ENCODE measurements at places on chromosomes 12 and 14. TPM values are rescaled to one million over a fixed set of nuclear protein-coding genes. Genes with fewer than 3 reads are reported as not detected.

DNA sequence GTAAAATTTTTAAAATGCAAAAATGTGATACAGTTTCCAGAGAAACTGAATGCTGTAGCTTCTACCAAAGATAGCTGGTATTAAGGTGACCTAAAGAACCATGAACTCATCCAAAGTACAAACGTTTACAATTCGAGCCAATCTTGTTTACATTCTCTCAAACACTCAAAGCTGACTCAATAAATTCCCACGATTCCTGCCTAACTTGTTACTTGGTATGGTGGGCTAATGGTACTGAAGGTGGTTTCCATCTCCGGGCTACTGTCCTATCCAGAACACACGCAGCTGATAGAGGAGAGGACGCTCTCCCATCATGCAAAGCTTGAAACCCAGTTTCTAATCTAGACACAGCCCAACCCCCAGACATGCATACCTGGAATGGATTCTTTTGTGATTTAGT is 31.5 kb downstream of the RAD9B start:
- DNase-seq = no peak

- no peak for DNase-seq
These were observed 133.3 kb downstream of the TBX5 start for GRCh38 chr12:114272605-114273004.

Gene TAS2R13
- total RNA-seq = not detected

Gene PKP2
- total RNA-seq = 18.2 TPM

GRCh38 chr12:45336331-45336730 is 120.4 kb downstream of the ANO6 start:
- no peak for DNase-seq

Gene TSPAN19
- not detected for total RNA-seq

GRCh38 chr14:101034986-101035385 is 131.5 kb upstream of the RTL1 start:
- no peak for DNase-seq

Gene BATF
- not detected for total RNA-seq

DNA sequence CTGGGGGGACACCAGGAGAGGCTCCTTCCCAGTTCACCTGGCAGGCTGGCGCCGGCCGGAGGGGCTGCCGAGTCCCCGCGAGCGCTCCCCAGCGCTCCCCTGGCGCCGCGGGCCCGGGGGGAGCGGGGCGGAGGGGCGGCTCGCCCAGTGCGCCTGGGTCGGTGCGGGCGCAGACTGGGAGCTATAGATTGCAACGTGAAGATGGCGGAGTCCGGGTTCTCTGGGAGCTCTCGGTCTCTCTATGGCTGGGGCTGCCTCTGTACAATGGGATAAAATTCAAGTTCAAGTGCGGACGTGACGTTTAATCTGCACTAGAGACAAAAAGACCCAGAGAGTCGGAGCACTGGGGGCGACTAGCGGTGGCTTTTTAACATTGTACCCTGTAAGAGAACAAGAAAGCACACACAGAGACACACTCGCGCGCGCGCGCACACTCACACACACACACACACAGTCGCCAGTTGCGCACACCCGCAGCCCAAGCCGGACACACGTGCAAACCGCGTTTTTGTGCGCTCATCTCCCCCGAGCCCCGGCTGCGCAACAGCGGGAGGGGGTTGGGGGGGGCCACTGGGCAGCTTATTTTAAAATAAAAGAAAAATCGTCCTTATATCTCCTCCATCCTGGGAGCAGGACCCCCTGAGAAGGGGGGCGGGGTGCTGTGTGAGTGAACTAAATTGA is at the start of gene BCL11B:
Gene BCL11B (minus strand): TSS at position 247 of the 681 bp plus-strand sequence. CDS start 979 bp downstream, outside the sequence.
- peak; percentile 80 for DNase-seq

DNA sequence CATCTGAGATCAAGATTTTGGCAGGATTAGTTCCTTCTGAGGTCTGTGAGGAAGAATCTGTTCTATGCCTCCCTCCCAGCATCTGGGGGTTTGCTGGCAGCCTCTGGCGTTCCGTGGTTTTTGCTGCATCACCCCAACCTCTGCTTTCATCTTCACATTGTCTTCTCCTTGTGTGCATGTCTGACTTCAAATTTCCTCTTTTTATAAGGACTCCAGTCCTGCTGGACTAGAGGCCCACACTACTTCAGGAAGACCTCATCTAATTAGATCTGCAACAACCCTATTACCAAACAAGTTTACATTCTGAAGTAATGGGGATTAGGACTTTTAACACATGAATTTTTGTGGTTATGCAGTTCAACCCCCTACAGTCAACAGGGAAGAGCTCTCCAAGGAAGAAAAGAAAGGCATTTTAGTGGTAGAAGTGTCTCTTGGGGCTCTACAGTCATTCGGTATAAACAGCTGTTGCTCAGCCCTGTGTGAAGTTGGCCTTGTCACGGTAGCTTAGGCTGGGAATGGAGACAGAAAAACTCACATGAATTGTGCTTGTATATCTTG is 89.7 kb downstream of the CAND1 start:
- DNase-seq = no peak

Gene PPP1CC
- total RNA-seq = 251 TPM

Gene PDE3A
- total RNA-seq = 0.22 TPM

DNA sequence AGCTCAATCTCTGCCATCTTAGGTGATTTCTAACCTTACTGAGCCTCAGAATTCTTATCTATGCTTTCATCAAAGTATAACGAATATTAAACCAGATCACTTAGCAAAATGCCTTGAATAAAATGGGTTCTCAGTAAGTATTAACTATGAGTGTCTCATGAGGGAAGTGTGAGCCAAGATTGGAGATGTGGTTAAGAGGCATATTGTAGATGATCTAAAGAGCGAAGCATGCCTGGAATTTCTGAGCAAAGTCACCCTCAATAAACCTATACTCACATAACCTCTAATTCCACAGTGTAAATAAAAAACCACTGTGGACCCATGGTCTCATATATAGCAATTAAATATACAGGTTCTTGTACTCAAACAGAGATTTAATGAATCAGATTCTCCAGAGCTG is 193.1 kb upstream of the FSCB start:
- DNase-seq = no peak

DNA sequence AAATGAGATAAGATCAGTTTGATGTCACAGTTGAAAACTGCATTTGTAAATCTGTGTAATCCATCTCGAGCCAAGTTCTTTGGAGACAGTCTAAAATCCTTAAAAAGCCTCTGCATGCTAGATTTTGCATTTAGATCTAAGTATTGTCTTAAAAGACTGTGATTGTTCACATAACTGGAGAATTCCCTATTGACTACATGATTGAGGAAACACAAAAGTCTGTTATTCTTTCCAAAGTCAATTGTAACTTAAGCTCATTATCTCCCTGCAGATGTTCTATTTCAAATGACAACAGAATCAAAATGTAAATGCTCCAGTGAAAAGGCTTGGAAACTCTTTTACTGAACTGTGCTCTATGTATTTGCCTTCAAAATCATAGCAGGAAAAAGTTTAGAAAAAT is 77.8 kb downstream of the MYF5 start:
- no peak for DNase-seq

Gene ITGB7
- 0.30 TPM for total RNA-seq

DNA sequence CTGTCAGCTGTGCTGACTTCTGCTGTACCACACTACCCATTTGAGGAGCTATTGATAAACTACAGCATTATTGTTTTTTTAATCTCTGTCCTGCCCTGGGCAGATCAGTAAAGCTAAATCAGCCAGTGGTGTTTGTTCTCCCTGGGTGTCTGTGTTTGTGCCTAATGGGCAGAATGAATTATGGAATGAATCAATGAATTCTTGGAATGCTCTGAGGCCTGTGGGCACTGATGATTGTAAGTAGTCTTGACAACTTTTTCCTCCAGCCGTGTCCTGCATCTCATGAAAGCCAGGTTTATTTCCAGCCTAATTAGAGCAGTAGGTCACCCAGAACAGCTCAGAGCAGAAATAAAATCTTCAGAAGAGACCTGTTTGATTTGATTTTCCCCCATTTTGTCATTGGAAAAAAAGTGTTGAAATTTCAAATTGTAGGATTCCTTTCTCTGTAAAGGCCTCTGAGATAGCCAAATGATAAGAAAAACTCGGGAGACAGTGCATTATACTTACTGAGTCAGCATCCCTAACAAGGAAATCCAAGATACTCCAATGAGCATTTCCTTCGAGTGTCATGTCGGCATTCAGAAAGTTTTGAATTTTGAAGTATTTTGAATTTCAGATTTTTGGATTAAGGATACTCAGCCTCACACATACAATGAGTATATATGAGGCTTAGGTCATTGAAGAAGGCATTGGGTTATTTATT is 19.4 kb upstream of the EVL start:
- DNase-seq = no peak

DNA sequence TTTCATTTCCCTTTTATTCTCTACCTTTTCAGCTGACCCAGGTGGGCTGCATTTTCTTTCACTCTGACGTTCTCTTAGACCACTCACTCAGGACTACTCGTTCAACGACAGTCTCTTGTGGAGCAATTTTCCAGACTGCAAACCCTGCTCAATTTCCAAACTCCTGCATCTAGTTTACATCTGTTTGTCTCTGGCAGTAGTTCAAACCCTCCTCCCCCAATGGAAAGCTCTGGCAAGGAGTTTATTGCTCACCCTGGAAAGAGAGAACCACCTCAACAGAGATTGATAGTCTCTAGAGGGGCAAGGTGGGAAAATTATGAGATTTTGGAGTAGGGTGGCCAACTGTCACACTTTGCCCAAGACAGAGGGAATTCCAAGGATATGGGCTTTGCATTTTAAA is 130.2 kb downstream of the TSHR start:
- no peak for DNase-seq
